ENCODE measurements at places on chromosomes 4 and X.

DNA sequence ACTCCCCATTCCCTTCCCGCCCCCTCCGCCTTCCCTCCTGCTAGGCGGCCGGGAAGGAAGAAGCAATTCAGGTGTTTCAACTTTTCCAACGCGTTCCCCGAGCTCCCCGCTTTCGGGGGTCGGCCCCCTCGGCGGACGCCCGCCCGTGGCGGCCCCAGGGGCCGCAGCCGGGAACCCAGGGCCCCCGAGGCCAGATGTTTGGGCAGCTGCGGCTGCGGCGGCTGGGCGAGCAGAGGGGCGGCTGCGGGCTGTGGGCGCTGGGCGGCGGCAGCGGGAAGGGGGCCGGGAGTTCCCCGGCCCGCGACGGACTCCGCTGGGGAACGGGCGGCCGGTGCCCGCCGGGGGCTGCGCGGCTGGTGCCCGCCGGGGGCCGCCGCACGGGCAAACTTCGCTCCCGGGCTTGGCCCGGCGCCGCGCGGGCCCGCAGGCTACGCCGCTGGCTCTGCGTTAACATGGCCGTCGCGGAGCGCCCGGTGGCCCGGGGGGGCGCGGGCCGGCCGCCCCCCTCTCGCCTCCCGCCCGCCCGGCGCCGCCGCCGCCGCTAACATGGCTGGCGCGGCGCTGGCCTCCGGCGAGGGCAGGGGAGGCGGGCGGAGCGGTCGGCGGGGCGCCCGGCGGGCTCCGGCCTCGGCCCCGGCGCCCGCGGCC, 510 bp downstream of the HMGB3 start:
- no peak for DNase-seq

DNA sequence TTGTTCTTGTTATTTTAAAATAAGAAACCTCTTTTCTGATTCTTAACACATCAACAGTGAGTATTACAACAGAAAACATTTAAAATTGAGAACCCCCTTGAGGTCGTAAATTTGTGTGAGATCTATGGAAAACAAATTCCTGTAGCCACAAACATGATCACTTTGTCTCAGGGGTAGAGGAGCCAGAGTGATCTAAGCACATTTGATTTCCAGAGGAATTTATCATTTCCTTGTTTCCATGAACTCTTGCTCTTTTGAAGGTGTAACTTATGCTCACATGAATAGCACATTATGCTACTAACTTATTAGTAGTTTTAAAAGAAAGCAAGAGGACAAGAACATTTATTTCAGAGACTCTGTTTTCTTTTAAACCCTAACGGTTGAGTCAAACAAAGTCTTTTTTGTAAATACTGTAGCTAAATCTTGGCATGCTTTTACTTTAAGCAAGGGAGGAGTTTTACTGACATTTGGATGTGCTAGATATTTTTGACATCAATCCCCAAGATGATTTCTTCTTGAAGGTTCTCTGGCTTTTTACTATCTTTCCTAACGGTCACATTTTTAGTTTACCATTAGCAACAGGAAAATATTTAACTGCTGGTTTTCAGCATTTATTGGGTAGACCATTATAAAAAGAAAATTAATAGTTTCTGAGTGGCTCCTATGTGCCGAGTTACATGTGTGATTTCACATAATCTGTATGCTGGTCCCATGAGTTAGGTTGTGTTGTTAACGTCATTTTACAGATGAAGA, 27.9 kb upstream of the ZCCHC12 start:
- no peak for DNase-seq

DNA sequence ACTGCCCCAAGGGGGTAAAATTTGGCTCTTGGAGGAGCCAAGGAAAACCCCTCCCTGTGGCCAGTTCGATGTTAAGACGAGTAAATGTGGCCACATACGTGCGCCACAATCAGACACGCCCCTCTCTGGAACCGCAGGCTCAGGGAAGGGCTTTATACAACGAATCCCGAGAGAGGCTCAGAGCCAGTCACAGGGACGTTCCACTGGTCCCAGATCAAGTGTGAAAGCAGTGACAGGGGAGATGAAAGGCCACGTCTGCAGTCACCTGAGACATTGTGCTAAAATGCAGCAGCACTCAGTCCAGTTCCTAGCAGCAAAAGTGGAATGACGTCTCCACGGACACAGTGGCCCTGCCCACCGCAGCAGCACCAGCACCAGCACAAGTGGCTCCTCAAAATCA, 68.0 kb downstream of the ACOX3 start:
- no peak for DNase-seq

- DNase-seq = no peak
These were observed 80.8 kb downstream of the PALLD start for GRCh38 chr4:168577624-168578023.

- DNase-seq = no peak
These were observed 377 bp downstream of the TIMM17B start for GRCh38 chrX:48897157-48897624.

DNA sequence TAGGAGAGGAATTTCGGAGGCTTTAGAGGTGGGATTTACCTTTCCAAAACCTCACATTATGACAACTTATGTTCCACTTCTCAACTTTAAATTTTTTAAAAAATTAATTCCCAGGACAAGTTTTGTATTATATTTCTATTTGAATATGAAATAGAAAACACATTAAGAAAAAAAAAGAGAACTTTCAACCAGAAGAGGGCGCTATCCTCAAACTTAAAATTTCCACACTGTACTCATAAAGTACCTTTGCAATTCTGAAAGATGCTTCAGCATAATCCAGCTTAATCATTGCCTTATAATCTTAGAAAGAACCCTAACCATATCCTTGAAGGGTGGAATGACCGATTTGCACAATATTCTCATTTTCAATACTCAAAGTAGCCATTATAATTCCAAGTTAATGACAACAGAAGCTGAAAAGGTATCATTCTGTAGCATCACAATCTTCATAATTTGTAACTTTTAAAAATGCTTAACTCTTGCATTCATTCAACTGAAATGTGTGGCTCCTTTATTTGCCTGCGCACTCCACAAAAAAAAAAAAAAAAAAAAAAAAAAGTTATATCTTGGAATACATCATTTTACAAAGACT, 158.0 kb downstream of the KCNIP4 start:
- no peak for DNase-seq

DNA sequence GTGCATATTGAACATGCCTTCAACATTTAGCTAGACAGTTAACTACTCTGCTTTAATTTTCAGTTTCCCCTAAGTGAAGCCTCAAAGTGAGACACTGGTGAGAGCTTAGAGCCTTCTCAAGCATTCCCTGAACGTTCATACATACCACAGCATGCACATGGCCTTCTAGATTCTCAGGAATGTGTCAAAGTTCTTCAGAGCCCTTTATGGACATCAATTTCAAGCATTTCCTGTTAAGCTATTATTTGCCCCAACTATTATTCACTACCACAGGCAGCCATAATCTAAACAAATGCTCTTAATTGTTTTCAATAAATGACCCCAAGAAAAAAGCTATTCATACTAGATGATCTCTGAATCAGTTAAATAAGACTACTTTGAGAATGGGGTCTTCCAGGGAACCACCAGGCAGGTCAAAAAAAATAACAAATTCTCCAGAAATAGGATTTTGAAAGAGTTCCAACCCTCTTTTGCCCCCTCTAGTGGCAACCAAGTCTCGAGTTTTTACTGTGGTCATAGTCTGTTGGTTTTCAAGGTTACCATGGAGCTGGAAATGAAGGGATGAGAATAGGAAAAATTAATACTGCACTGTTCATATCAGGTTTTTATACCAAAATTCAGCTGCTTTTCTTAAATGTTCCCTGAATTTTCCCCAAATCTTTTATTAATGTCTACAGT, 235.4 kb downstream of the RAB28 start:
- DNase-seq = no peak

DNA sequence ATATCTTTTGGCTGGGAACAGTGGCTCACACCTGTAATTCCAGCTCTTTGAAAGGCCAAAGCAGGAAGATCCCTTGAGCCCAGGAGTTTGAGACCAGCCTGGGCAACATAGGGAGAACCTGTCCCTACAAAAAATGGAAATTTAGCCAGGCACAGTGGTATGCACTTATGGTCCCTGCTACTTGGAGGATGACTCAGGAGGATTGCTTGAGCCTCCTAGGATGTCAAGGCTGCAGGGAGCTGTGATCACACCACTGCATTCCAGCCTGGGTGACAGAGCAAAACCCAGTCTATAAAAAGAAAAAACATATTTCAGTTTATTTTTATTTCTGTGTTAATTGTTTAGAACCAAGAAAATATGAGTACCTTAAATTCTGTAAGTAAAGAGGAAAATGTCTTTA, 123.7 kb downstream of the CBR4 start:
- DNase-seq = no peak

DNA sequence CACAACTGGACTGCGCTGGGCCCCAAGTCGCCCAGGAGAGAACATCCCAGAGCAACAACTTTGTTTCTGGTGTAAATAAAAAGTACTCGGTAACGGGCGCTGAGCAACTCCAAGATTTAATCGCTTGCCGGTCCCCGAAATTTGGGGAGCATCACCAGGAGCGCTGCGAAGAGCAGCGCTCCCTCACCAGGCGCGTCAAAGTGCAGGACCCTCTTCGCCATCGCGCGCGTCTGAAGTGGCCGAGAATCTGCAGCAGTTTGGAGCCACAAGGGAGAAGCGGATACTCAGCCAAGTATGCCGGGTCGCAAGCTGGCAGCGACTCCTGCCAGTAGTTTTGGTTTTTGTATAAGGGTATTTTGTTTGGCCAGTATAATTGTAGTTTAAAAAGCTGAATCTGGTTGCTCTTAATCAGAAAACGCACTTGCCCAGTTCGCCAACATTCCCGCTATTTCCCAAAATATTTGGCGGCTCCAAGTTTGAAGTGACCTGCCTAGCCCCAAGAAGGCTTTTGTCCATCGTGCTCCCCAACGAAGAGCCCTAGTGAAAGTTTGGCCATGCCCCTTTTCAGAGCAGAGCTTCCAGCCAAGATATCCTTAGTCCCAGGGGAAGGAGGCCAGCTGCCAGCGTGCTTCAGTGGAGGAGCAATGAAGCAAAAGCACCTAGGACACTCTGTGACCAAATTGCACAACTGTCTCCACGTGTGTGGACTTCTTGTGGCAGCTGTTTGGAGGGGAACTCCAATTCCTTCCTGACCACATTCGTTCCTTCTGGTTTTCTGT, 557 bp upstream of the KDR start:
- DNase-seq = no peak

GRCh38 chr4:176800891-176801534, 8.3 kb upstream of the VEGFC start:
- no peak for DNase-seq

DNA sequence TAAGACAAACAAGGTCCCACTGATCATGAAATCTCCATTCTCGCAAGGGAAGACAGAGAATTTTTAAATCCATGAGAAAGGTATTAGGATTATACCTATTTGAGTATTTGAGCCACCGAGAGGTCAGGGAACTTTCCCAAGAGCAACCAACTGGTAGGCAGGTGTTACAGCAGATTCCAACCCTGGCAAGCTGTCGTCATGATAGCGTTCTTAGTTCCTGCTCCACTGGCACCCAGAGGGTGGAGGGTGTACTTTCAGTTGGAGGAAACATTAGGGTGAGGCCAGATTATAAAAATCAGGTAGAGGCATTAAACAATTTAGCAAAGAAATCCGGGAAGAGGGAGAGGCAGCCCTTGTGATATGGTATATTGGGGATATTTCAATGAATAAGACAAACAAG, 23.3 kb downstream of the COQ2 start:
- no peak for DNase-seq

- DNase-seq = no peak
These were observed 276.6 kb downstream of the ANK2 start for GRCh38 chr4:113325876-113326615.

- DNase-seq = no peak
These were observed 1.0 kb downstream of the SH3BGRL start for GRCh38 chrX:81202943-81203342.

GRCh38 chr4:140018931-140019618, 134.9 kb downstream of the MAML3 start:
- DNase-seq = no peak

- no peak for DNase-seq
These were observed 86.9 kb downstream of the RELL1 start for GRCh38 chr4:37599092-37599790.
